Left renal cortex interstitium (tissue), 4 donors: ENCODE measurements at places on chromosomes 2 and 18. TPM values are rescaled to one million over a fixed set of nuclear protein-coding genes. Genes with fewer than 3 reads are reported as not detected.

FAP gene
- polyA plus RNA-seq = 12.7 TPM

NT5C1B gene
- polyA plus RNA-seq = 1.2 TPM

NAT8 gene
- polyA plus RNA-seq = 25.2 TPM

ALK gene
- 0.68 TPM for polyA plus RNA-seq

SLC4A3 gene
- 14.2 TPM for polyA plus RNA-seq

TCF7L1 gene
- polyA plus RNA-seq = 39.4 TPM

APLF gene
- polyA plus RNA-seq = 3.3 TPM

LYPD6B gene
- 30.6 TPM for polyA plus RNA-seq

SLC14A1 gene
- polyA plus RNA-seq = 3.4 TPM

DCC gene
- polyA plus RNA-seq = 10.4 TPM

STAT4 gene
- 8.1 TPM for polyA plus RNA-seq

SPP2 gene
- polyA plus RNA-seq = not detected

CAD gene
- polyA plus RNA-seq = 34.7 TPM

ATF2 gene
- polyA plus RNA-seq = 54.6 TPM

LHCGR gene
- polyA plus RNA-seq = 0.38 TPM

BOK gene
- 23.4 TPM for polyA plus RNA-seq

FN1 gene
- 480 TPM for polyA plus RNA-seq

CCDC74A gene
- polyA plus RNA-seq = 19.0 TPM

TXNDC2 gene
- polyA plus RNA-seq = 0.10 TPM

CYP1B1 gene
- 140 TPM for polyA plus RNA-seq

DNAJC27 gene
- polyA plus RNA-seq = 12.1 TPM

TMEM247 gene
- not detected for polyA plus RNA-seq

CD302 gene
- polyA plus RNA-seq = 16.1 TPM

CENPA gene
- polyA plus RNA-seq = 14.8 TPM

STARD7 gene
- 145 TPM for polyA plus RNA-seq

DSEL gene
- 18.7 TPM for polyA plus RNA-seq

MLPH gene
- polyA plus RNA-seq = 3.3 TPM

RAMP1 gene
- polyA plus RNA-seq = 2.3 TPM

AOX1 gene
- 2.5 TPM for polyA plus RNA-seq

CCDC68 gene
- polyA plus RNA-seq = 9.0 TPM

RNF125 gene
- polyA plus RNA-seq = 2.3 TPM
